Hematopoietic multipotent progenitor cell treated with erythropoietin and hydrocortisone succinate and interleukin-3 and kit ligand, for 17 days (in vitro differentiated cells): ENCODE measurements at places on chromosomes 1 and 21.

- no peak for DNase-seq
Measured at GRCh38 chr1:32881871-32882850, 4.1 kb upstream of the HPCA start.

DNA sequence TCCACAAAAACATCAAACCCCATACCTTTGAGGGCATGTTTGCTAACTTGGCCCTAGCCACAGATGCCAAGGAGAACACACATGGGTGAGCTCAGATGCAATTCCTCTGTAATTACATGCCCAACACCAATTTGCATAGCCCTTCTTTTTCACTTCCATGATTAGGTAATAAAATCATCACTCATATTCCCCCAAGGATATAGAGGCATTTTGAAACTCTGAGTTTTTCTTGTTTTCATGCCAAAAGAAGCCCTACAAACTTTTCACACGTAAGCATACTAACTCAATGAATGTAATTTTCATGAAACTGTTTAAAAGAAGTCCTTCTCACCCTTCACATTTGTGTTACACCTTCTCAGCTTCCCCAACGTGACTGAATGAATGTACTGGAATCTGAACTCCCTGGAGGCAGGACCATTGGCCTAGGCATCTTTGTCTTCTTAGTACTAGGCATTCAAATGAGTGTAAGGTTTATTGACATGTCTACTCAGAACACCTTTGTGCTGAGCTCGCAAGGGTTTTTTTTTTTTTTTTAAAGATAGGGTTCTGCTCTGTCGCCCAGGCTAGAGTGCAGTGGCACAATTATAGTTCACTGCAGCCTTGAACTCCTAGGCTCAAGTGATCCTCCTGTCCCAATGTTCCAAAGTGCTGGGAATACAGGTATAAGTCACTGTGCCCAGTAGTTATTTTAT, 31.0 kb downstream of the FBXO42 start:
- no peak for DNase-seq

GRCh38 chr1:213014642-213015041, 1.0 kb downstream of the ANGEL2 start:
- peak; percentile 12 for DNase-seq

DNA sequence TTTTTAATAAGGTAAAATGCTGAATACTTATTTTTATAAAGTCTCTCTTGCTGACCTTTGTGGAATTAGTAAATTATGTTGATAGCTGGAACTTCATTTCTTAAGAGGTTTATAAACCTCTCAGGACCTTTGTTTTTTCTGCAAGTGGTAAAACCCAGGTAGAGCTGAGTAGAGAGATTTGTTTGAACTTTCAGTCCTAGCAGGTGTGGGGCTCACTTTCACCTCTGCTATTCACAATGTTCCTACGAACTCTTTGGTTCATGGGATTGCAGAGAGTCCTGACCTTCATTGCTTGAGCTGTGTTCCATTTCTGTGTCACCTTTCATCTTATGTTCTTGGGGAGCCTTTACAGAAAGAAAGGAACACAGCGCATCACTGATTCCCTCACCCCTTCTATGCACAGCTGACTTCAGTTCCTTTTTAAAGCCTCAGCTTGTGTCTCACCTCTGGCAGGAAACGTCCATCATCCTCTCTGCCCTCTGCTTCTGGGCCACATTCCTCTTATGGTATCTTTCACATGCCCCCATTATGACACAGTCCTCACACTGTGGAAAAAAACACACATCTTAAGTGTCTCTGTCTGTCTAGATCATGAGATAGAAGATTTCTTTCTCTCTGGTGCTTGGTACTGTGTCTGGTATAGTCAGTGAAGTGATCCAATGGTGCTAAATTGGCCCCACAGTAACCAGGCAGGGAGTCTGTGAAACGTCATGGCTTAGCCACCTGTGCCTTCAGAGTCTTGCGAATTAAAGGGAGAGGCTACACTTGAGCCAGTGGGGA, 262.5 kb upstream of the B3GALT2 start:
- DNase-seq = no peak

DNA sequence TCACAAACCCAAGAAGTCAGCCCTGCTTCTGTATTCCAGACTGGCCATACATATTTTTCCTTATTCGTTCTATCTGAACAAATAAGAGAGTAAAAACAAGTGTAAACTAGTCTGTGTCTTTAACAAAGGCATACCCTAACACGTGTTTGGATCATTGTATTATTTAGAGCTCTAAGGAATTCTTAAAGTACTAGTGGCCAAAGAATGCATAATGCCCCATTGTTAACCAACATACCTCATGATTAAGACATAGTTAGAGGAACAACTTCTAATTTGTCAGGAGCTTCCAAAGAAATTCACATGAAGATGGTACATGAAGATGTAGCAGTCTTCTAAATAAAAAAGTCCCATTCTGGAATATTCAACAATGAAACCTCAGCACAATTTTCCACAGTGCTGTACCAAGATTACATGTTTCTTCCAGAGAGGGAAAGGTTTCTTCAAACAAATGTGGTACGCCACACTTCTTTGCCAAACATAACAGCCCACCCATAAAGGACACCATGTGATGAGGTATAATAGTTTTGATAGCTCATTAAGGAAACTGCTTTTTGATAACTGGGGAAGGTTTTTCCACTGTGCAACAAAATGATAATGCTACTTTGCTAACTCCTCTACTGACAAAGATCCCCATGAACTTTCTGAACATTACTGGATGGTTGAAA, 5.0 kb downstream of the PALMD start:
- DNase-seq = no peak

- DNase-seq = no peak
Measured at GRCh38 chr1:36161641-36162531, 5.9 kb downstream of the MAP7D1 start.

DNA sequence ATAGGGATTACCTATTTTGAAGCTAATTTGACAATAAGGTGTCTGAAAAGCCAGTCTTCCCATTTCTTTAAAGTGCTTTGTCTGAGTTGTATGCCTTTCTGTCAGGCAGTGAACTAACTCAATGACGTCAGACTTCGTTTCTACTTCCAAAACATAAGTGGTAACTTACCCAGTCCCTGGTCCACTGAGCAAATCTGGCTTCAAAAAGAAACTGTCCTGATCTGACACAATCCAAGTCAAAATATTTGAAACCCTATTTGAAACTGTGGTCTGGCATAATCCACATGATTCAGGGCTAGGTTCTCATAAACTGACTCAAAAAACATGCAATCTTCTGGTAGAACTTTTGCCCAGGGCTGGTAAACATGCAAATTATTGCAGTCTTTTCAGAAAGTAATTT, 34.0 kb downstream of the DIRAS3 start:
- no peak for DNase-seq

DNA sequence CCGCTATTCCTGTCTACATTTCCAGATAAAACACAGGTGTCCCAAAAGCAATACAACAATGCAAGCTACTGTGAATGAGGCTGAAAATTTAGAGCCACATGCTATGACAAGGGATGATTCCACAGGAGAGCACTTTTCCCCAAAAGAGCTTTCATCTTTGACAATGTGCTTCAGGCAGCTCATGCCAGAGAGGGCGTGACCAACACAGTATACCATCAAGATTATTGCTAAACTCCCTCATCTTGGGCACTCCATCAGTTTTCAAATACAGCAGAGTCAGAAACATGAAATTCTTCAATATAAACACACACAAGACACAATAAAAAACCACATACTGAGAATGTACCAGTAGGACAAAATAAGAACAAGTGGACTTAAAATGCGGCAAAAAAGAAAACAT, 6.7 kb downstream of the GON4L start:
- DNase-seq = no peak

DNA sequence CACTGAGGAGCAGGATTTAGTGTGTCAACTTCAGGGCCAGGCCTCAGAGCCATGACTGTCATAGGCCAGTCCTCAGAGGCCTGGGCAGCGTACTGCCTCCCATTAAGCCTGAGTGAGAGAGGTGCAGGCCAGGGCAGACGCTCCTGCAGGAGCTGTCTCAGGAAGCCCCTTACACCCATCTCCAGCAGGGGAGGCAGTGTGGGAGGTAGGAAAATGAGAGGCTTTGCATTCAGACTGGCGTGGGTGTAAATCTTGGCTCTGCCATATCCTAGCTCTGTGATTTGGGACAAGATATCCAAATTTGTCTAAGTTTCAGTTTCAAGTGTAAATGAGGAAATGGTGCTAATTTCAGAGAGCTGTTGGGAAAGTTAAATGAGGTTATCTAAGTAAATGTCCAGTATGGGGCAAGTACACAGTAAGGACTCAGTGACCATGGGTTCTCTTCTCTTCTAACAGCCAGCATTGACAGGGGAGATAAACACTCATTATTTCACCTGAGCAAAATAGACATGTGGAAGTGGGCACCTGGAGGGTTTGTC, 184.1 kb downstream of the ZSCAN20 start:
- DNase-seq = no peak

DNA sequence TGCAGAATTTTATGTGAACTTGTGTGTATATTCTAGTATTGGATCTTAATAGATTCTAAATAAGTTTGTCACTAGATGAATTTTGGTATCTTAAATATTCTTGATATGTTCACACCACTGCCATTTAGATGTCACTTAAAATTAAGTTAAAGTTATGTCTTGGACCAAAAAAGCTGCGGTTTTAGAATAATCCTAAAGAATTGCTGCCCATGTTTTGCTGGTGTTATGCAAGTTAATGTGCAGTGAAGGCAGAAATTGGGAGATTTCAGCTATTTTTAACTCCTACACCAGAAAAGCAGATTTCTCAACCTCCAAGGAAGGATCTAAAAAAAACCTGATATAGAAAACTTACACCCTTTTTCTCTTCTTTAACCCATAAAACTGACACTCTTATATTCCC, 757 bp downstream of the ACADM start:
- no peak for DNase-seq

- DNase-seq = no peak
Measured at GRCh38 chr1:170881268-170882265, 53.8 kb upstream of the MROH9 start.

DNA sequence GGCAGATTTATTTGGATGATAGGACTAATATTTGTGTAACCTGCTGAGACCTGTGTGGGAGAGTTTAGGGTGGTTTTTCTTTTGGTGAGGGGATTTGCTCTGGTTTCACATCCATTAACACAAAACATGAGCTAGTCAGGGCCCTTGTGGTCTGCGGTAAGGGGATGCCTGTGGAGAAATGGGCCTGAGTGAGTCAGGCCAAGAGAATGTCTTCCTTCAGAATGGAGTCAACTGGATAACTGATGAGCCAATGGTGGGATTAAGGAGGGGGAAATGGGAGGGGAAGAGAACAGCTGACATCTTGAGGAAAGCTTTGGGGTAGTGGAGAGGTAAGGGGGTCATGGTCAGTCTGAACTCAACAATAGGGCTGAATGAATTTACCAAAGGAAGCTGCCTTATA, 13.9 kb downstream of the WNT2B start:
- no peak for DNase-seq

- no peak for DNase-seq
Measured at GRCh38 chr1:56490619-56491018, 88.7 kb downstream of the PLPP3 start.

DNA sequence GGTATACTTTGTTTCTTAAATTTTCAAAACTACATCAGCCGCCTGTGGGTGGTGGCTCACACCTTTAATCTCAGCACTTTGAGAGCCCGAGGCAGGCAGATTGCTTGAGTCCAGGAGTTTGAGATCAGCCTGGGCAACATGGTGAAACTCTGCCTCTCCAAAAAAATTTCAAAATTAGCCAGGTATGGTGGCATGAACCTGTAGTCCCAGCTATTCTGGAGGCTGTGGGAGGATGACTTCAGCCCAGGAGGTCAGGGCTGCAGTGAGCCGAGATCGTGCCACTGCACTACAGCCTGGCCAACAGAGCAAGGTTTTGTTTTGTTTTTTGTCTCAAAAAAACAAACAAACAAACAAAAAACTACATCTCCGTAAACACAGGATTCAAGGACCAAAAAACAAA, 3.3 kb downstream of the EYA3 start:
- DNase-seq = no peak

- DNase-seq = no peak
Measured at GRCh38 chr1:55131801-55132200, 83.4 kb downstream of the USP24 start.

DNA sequence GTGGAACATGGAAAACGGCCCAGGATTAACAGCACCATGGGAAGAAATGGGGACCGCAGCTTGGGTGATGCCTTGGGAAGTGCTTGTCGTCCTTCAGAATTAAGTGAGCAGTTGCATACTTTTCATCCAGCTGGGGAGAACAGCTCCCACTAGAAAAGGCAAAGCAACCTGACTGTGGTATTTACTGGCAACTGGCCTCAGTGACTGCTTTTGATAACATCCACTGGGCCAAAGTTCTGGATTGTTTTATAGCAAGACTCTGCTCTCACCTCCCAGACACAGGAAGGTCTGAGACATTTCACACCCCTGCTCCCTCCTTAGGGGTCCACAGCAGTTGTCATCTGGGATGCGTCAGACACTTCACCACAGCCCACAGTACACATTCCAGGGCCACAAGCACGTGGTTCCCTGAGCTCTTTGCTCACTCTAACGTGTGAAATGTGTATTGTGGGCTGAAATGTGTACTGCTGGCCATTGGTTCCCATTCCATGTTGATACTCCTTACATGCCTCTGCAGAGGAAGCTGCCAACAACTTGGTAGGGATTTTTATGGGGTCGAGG, 6.6 kb downstream of the PAPPA2 start:
- no peak for DNase-seq

DNA sequence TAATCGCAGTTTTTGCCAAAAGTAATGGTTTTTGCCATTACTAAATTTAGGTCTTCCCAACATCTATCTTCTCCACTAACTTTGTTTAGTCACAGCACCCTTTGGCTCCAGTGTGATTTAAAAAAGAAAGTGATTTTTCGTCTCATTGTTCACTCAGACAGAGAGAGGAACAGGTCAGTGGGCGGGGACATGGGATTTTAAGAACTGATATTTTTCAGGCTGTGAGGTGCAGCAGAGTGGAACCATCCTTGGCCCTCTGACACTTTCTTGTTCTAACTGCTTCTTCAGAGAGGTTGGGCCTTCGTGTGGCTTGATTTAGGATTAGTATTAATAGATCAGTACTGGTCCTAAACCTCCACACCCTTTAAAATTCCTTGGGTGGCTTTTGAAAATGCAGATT, 38.8 kb downstream of the CASQ2 start:
- no peak for DNase-seq

- no peak for DNase-seq
Measured at GRCh38 chr1:101410048-101410878, 173.4 kb downstream of the S1PR1 start.

DNA sequence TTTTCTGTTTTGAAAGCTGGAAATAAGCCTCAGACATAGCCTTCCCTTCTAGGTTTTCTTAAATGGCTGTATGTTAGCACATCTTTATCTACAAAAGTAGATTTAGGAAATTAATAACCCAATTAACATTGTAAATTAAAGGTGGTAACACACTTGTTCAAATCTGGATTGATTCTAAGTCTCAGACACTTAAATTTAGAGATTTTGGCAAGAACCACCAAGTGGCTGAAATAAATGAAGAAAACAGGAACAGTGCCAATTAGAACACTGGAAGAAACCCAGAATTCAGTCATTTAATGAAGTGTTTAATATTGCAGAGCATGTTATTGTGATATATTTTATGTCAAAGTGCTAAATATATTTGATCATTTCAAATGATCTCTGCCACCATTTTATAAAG, 628.2 kb downstream of the USP25 start:
- no peak for DNase-seq
